Hippocampal formation (tissue), 2 donors: ENCODE measurements at places on chromosomes 2 and 18.
A peak's percentile ranks its signal among the peaks of the same experiment; 100 is the strongest.

DNA sequence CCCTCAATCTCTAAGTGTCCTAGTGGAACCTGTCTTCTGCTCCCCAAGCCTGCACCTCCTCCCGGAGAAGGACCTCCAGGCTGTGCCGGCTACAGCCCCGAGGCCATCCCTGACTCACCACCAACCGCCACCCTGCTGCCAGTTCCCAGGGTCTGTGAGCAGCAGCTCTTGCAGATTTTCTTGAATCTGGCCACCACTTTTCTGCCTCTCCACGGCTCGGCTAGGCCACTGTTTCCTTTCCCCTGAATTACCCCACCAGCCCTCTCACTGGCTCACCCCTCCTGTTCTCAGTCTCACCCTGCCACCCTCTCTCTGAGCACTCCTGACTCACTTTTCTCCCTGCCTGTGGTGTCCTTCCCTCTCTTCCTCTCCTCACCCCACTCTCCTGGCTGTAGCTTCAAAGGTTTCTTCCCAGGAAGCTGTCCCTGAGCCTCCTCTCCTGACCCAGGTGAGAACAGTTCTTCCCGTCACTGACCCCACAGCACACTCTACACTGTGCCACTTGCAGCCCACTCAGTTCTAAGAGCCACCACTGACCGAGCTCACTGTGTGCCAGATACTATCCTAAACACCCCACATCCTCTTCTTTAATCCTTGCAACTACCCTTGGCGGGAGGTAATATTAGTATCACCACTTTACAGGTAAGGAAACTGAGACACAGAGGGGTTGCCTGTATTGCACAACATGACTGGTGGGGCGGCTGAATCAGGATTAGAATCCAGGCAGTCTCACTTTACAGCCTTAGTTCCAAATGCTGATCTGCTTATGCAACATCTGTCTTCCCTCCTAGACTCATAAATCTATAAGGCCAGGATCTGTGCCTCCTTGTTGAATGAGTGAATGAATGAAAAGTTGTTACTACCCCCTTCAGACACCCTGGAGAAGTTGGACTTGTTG is 111.6 kb downstream of the SMAD7 start:
- no peak for DNase-seq

GRCh38 chr2:181364492-181365170 is 92.6 kb upstream of the ITGA4 start:
- DNase-seq: no peak

GRCh38 chr2:143255899-143256298 is 126.7 kb downstream of the ARHGAP15 start:
- DNase-seq: no peak

- DNase-seq: no peak
Observed at GRCh38 chr2:217331523-217332416, 471.9 kb upstream of the TNP1 start.

DNA sequence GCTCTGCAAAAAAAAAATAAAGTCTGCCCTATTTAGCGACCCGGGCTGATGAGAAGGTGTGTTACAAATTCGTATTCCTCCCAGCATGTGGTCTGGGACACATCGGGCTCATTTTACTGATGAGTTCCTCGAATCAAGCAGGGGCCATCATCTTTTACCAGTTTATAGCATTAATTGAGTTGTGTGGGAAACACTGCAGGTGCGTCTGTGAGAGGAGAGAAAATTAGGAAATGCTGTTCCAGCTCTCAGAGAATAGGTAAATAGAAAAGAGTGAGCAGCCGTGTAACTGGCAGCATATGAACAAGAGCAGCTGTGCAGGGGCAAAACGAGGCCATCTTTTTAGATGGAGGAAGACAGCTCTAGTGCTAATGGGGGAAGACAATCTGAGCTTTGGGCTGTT is 216.7 kb downstream of the SETBP1 start:
- no peak for DNase-seq

DNA sequence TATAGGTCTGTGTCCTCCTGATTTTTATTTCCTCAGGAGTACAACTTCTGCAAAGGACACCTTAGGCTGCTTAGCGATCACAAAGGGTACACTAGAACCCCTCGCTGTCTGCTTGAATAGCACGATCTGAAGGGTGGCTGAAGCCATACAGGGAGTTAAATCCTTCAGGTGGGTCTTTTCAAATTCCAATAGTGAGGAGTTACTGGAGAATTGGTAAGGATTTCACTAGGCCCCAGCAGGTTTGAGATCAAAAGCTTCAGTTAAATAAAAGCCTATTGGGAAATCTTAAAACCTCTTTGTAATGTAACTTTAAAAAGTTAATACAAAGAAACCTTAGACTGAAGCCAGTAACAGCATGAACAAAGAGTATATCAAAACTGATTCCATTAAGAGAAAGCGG is 613.1 kb downstream of the ZEB2 start:
- no peak for DNase-seq

DNA sequence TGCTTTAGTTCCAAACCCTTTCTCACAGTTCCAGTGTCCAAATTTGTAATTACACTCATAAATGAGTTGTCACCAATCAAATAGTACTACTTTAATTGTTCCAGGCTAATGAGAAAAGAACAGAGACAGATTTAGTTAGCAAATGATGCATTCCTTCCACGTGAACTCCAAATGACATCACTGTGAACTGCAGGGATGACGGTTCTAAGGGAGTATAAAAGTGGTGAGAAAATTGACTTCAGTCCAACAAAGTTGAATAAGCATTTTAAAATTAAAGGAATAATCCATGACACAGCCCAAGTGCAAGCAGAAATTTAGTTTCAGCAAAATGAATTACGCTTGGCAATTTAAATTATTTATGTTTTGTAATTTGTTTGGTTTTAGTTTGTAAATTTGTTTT is 102.0 kb upstream of the LRATD1 start:
- DNase-seq: no peak

DNA sequence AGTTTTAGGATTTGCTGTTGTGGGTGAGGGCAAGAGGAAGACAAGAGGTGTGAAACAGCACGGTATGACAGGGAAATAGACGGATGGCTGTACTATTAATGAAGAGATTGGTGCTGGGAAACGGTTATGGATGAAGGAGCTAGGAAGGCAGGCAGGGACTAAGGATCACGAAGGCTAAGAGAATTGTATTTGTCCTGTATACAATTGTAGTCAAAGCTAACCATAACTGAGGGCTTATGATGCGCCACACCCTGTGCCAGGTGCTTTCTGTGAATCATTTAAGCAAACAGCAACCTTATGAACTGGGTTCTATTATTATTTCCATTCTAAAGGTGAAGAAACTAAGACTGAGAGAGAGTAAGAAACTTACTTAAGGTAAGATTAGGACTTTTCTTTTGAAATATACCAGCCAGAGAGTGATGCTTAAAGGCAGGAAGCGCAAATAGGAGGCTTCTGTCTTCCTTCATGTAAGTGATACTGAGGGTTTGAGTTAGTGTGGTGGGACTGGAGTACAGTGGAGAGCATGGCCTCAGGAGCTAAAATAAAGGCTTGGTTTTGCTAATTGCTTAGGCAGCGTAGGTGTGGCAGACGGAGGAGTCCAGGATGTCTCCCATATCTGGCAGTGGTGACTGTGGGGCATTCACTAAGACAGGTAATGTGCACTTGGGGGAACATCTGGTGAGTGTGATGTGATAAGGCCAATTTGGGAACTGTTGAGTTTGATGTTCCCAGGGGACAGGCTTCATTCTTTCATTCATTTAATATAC is 85.8 kb downstream of the PLEKHM3 start:
- no peak for DNase-seq

GRCh38 chr18:37361335-37362157 is 204.1 kb downstream of the CELF4 start:
- DNase-seq: no peak

DNA sequence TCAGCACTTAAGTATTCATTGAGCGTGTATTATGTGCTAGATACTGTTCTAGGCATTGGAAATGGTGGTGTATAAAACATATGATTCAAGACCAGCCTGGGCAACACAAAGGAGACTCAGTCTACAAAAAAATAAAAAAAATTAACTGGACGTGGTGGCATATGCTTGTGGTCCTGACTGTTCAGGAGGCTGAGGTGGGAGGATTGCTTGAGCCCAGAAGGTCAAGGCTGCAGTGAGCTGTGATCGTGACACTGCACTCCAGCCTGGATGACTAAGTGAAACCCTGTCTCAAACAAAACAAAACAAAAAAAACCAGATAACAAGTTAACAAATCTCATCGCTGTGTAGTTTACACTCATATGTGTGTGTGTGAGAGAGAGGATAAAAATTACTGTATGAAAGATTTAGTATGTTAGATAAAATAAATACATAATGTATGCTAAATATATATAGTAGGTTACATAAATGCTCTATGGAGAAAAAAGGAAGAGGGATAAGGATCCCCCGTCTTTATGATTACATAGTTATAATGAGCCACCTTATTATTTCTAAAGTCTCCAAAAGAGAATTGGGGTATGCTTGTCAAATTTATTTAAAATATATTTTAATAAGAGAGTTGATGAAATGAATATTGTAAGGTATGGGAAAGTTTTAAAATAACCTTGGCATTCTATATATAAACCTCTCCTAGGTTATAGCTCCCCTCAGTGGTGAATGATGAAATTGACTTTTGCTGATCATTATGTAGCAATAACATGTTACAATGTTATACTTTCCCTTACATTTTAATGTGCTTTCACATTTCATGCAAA is 69.2 kb downstream of the EHBP1 start:
- peak; percentile 62 for DNase-seq

- no peak for DNase-seq
Observed at GRCh38 chr18:62347089-62347506, 22.0 kb downstream of the TNFRSF11A start.

DNA sequence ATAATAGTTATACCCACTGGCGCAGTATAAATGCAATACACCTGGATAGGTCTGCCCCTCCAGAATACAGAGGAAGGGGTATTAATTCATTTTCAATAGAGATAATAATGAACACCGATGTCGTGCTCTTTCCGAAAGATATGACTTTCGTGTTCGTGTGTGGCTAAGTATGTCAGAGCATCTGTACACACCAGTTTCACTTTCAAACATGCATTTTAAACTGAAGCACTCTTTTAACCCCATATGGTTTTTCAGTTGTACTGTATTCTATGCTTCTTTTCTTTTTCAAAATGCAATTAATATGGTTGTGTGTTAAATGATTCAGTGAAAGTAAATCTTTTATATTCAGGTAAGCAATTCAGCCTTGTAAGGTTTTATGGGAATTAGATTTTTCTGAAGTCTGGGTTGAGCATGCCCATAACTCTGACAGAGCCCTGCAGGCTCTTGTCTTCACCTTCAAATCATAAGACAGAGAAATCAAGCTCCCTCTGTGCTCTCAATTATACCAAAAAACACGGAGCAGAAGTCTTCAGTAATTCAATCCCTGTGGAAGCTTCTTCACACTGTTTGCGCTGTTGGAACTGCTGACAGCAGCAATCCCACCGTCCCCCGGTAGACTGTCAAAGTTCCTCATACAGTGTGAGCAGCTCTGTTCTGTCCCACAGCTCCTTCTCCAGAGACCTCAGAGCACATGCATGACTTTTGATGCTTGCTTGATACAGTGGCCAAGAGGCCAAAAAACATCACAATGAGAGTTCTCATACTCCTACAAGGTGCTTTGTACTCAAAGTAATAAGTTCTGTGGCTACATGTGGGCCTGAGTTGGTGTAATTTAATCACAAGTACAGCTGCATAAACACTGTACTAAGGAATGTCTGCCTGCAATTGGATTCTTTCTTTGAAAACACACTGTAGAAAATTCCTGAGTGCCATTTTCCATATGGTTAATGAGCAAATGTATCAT is 186.8 kb downstream of the ZNF521 start:
- no peak for DNase-seq

GRCh38 chr2:28063492-28063962 is 173.0 kb downstream of the BABAM2 start:
- no peak for DNase-seq

GRCh38 chr18:9926223-9926894 is 12.5 kb downstream of the VAPA start:
- DNase-seq: no peak

DNA sequence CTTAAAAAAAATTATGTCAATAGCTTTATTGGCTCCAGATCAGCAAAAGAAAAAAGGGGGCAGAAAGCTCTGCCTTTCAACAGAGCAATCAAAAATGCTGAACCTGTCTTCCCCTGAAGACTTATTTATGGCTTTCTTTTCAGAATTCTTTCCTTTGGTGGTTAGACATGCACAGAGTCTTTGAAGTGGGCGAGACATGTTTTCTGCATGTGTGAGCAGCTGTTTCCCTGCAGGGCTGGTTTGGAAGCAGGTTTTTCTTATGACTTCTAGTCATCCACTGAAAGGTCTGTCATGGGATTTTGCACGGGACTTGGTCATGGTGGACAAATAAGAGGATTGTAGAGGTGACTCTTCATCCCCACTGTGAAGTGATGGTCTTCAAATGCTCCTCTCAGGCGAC is 160.3 kb downstream of the VAPA start:
- DNase-seq: no peak

DNA sequence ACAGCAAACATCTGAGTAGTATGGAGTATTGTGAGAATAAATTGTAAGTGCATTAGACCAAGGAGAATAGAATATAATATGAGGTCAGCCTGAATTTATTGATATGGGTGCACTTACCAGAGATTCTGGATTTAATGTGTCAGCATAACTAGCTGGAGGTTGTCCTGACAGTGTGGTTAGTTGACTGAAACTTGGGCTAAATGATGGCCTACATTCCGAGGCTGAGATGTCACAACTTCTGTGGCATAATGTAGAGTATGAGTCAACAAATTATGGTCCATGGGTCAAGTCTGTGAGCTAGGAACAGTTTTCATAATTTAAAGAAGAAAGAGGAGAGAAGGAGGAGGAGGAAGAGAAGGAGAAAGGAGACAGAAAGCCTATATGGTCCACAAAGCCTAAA is 127.6 kb downstream of the QPCT start:
- no peak for DNase-seq
